ENCODE measurements at places on chromosomes 3 and 15. TPM values are rescaled to one million over a fixed set of nuclear protein-coding genes. Genes with fewer than 3 reads are reported as not detected.

TEX9 gene
- 2.4 TPM for total RNA-seq

GUCA1C gene
- not detected for total RNA-seq

GOLGA6L7 gene
- total RNA-seq, result not detected

CHCHD4 gene
- total RNA-seq, result 34.5 TPM

SLC15A2 gene
- total RNA-seq, result 2.4 TPM

GXYLT2 gene
- 11.2 TPM for total RNA-seq

CHRFAM7A gene
- total RNA-seq, result 0.36 TPM

CYP1A1 gene
- total RNA-seq, result 3.1 TPM

PLOD2 gene
- total RNA-seq, result 113 TPM

LINGO1 gene
- total RNA-seq, result under 0.01 TPM

ENTPD3 gene
- total RNA-seq, result 24.3 TPM

ITGA11 gene
- under 0.01 TPM for total RNA-seq

UCN2 gene
- 2.4 TPM for total RNA-seq

CYP1A2 gene
- not detected for total RNA-seq

ADAMTSL3 gene
- total RNA-seq, result under 0.01 TPM

PLAAT1 gene
- total RNA-seq, result 1.0 TPM

TNNC1 gene
- total RNA-seq, result not detected

FSD2 gene
- not detected for total RNA-seq

MME gene
- total RNA-seq, result 16.1 TPM

FURIN gene
- total RNA-seq, result 43.7 TPM

TEX55 gene
- total RNA-seq, result not detected

AEN gene
- total RNA-seq, result 87.5 TPM

MYZAP gene
- total RNA-seq, result 1.4 TPM

SSUH2 gene
- 0.34 TPM for total RNA-seq

MUC20 gene
- 1.7 TPM for total RNA-seq

CDC25A gene
- 8.2 TPM for total RNA-seq

CADPS gene
- 0.14 TPM for total RNA-seq

SNTN gene
- not detected for total RNA-seq

CFAP100 gene
- not detected for total RNA-seq

UNC13C gene
- under 0.01 TPM for total RNA-seq

IGDCC3 gene
- total RNA-seq, result not detected

EPHB3 gene
- total RNA-seq, result 11.3 TPM

GRM2 gene
- under 0.01 TPM for total RNA-seq

ZNF774 gene
- total RNA-seq, result 8.5 TPM

SEMA3G gene
- total RNA-seq, result 0.34 TPM

CYP8B1 gene
- not detected for total RNA-seq

CGNL1 gene
- 1.4 TPM for total RNA-seq

SIDT1 gene
- 2.3 TPM for total RNA-seq

MYEF2 gene
- 3.8 TPM for total RNA-seq

GALK2 gene
- 37.7 TPM for total RNA-seq

COL8A1 gene
- 4.0 TPM for total RNA-seq

TTLL13 gene
- 0.07 TPM for total RNA-seq

SPSB4 gene
- total RNA-seq, result 0.34 TPM

CILP gene
- 0.07 TPM for total RNA-seq

DENND6A gene
- total RNA-seq, result 34.9 TPM

UBE2Q2 gene
- 40.7 TPM for total RNA-seq

C3orf85 gene
- total RNA-seq, result not detected

ABHD6 gene
- total RNA-seq, result 9.9 TPM

DAZL gene
- not detected for total RNA-seq

ZBBX gene
- 0.07 TPM for total RNA-seq

ARGFX gene
- total RNA-seq, result not detected

NRG4 gene
- 0.85 TPM for total RNA-seq

MYO1E gene
- total RNA-seq, result 74.5 TPM
